ENCODE measurements at places on chromosomes 7 and 10. TPM values are rescaled to one million over a fixed set of nuclear protein-coding genes. Genes with fewer than 3 reads are reported as not detected.

Gene GPNMB
- 175 TPM for polyA plus RNA-seq

GRCh38 chr7:103934508-103934907, 55.0 kb downstream of the RELN start:
- DNase-seq: no peak

GRCh38 chr7:51182636-51183166, 133.9 kb downstream of the COBL start:
- no peak for DNase-seq

- DNase-seq: peak; percentile 60
Measured at GRCh38 chr7:16926283-16926682, 44.5 kb upstream of the AGR3 start.
